ENCODE measurements at places on chromosomes 4 and X.

DNA sequence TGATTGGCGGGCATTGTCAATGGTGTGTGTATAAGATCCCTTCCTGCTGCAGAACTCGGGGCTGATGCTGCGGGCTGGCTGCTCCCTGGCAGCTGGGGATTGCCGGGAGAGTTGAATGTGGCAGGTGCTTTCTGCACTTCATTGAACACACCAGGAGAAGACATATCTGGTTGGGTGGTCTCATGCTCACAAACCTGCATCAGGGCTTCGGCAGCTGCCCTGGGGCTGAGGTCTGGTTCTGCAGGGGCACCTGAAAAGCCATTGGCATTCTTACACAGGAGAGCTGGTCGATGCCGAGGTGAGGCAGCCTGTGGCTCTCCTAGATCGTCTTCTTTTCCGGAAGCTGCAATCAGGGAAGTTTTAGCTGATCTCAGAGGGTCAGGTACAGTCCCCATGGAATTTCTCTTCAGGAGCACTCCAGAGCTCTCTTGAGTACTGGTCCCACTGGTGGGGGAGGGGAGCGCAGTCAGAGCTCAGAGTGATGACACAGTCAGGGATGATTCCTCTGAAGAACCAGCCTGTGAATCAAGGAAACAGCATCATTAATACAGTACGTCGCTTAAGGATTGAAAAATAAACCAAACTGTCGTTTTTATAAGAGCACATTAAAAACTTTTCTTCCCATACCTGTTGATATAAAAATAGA lies 57.8 kb downstream of the GPRIN3 start:
- DNase-seq = no peak

- no peak for DNase-seq
Measured at GRCh38 chrX:142637206-142637605, 388.5 kb upstream of the SPANXN4 start.

- DNase-seq = no peak
Measured at GRCh38 chr4:147940171-147940570, 208.3 kb downstream of the ARHGAP10 start.

DNA sequence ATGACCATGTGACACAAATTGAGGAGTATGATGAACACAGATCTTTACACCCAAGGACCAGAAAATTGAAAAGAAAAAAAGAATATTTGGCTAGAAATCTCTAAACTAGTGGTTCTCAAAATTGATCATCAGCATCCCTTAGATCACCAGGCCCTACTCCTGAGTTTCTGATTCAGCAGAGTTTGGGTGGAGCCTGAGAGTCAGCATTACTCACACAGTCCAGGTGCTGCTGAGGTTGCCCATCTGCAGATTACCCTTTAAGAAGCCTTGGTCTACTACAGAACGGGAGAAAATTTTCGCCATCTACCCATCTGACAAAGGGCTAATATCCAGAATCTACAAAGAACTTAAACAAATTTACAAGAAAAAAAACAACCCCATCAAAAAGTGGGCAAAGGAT lies 182.8 kb downstream of the MOSPD2 start:
- DNase-seq = no peak

- no peak for DNase-seq
Measured at GRCh38 chrX:105120463-105120862, 100.0 kb downstream of the TEX13A start.

DNA sequence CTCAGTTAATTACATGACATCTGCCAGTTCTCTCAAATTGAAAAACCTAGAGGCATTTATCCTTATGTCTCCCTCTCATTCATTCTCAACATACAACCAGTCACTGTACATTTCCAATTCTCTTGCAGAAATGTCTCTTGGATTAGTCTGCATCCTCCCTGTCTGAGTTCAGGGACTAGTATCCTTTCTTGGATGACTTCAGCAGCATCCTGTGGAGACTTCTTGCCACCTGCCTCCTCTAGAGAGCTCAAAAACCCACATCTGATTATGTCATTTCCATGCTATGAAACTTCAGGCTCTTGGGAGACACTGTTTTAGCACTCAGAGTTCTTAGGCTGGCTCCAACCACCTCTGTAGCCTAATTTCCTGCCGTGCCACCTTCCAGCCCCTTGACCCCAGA lies 515.1 kb upstream of the DIPK2B start:
- no peak for DNase-seq

- DNase-seq = peak; percentile 36
Measured at GRCh38 chr4:15778289-15779241, at the start of gene CD38. Gene CD38, plus strand, starts transcription at chr4:15778328. Its CDS starts 87 bp downstream, at chr4:15778415.

- DNase-seq = no peak
Measured at GRCh38 chr4:147820975-147821374, 89.1 kb downstream of the ARHGAP10 start.

GRCh38 chr4:94700298-94700697 lies 57.5 kb upstream of the BMPR1B start:
- no peak for DNase-seq

DNA sequence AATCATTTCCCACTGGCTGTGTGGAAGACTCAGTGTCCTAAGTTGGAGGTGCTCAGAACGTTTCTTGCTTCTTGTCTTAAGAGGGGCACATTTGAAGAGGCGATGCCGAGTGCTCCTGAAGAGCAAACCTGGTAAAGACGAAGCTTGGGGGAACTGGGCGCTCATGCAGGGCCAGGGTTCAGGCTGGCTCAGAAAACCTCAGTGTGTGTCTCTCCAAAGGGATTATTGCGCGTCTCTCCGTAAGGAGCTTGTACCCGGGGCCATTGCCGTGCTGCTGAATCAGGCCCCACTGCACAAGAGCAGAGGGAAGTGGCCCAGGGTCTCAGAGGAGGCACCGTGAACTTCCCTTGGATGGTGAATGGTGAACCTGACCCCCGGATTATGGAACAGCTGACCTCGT lies 44.4 kb downstream of the PSAPL1 start:
- DNase-seq = no peak

GRCh38 chr4:7872264-7872771 lies 67.3 kb downstream of the AFAP1 start:
- no peak for DNase-seq

- DNase-seq = no peak
Measured at GRCh38 chr4:1996866-1997611, 11.7 kb downstream of the NELFA start.

DNA sequence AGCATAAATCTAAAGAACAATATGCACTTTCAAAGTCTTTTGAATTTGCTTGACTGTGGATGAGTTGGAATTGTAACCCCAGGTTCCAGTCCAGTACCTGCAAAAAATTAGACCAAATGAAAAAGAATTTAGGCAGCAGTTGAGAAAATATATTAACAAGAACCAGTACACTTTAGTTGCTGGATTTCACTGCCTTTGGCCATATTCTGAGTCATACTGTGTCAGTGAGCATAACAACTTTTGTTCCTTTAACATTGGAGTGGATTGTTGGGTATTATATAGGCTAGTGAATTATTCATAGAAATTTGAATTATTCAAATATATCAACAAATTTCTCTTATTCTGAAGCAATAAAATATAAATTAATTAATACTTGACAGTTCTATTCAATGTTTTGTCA lies 101.5 kb upstream of the SMAD1 start:
- no peak for DNase-seq

DNA sequence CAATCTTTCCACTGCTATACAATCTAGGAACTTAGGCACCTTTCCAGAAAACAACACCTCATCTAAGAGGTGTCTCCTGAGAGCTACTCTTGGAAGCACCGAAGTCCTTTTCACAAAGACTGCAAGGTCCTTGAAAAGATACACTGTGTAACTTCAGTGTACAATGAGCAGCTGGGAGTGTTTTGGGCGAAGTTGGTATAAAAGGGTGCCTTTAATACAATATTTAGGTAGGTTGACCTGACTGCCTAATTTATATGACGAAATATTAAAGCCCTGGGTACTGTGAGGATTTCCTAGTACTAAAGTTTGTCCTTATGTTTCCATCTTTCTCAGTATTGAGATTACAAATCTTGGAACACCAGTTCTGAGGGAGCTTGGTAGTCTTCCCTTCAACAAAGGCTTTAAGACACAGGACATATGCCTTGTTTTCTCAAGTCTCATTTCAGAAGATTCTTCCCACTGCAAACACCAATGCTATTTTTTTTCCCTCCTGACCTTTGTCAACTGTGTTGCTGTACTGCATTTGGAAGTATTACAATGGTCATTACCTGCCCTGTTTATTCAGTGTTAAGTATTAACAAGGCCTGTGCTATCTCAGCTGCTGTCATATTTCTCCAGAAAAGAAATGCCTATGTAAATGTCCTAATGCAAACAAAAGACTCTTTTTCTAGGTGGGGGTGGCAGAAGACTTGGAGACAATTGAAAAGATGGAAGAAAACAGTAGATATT lies 134.2 kb downstream of the MAML3 start:
- DNase-seq = no peak

DNA sequence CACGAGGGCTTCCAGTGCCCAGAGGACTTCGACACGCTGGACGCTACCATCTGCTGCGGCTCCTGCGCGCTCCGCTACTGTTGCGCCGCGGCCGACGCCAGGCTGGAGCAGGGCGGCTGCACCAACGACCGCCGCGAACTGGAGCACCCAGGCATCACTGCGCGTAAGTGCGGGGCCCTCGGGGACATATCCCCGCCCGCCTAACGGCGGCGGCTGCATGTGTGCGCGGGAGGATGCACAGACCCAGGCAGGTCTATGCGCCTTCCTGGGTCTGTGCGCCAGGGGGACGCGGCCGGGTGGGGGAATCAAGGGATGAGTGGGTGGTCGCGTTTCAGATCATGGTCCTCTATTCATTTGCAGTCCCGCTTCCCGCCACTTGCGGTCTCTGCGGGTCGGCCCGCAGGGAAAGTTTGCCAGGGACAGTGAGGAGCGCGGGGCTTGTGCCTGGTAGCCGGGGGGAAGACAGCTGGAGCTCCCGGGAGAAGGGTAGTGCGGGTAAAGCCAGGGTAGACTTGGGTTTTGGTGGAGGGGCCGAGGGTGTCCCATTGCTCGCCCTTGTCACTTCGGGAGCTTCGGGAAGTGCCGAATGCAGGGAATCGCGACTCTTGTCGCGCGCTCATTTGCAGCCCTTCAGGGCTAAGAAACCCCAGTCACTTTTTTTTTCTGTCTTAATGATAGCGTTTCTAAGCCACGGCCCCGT lies 1.0 kb downstream of the SHISA3 start:
- no peak for DNase-seq

DNA sequence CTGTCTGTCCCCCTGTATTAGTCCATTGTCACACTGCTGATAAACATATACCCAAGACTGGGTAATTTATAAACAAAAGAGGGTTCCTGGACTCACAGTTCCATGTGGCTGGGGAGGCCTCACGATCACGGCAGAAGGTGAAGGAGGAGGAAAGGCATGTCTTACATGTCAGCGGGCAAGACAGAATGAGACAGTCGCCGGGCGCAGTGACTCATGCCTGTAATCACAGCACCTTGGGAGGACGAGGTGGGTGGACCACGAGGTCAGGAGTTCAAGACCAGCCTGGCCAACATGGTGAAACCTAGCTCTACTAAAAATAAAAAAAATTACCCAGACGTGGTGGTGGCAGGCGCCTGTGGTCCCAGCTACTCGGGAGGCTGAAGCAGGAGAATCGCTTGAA lies 24.7 kb downstream of the IL3RA start:
- DNase-seq = no peak

- DNase-seq = peak; percentile 55
Measured at GRCh38 chr4:1012034-1012739, 761 bp downstream of the FGFRL1 start.

- DNase-seq = no peak
Measured at GRCh38 chr4:14165222-14165920, 537.8 kb upstream of the BOD1L1 start.

GRCh38 chr4:99029018-99029735 lies 33.7 kb downstream of the METAP1 start:
- no peak for DNase-seq

DNA sequence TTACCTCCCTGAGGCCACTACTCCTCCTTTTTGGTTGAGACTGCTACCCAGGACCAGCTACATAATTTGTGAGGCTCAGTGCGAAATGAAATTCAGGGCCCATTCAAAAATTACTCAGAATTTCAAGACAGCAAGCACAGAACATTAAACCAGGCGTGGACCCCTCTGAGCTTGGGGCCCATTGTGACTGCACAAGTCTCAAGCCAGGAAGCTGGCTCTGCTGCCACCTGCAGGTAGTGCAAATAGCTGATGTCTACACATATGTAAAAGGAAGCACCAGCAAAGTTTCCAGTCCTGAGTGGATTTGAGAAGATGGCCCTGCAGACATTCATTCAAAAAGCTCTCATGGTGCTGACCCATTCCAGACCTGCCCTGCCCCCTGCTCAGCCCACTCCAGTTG lies 213.4 kb upstream of the LNX1 start:
- peak; percentile 9 for DNase-seq

- no peak for DNase-seq
Measured at GRCh38 chr4:99506781-99507180, 4.0 kb upstream of the C4orf17 start.

DNA sequence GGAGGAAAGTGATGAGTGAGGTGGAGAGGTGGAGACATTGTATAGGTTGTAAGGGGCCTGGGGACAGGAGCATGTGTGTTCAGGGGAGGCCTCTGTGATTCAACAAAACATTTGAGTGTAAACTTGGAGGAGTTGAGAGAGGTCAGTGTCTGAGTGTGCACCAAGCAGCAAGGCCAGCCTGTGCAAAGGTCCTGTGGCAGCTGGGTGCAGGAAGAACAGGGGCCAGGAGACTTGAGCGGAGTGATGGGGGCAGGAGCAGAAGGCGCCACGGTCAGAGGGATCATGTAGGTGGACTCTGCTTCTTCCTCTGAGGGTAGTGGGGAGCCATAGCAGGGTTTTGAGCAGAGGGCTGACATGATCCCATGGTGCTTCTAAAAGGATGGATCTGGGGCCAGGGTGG lies 9.6 kb upstream of the PSAPL1 start:
- DNase-seq = no peak

- no peak for DNase-seq
Measured at GRCh38 chr4:72846280-72847111, 223.0 kb downstream of the COX18 start.

GRCh38 chr4:75338352-75338880 lies 175.8 kb downstream of the RCHY1 start:
- no peak for DNase-seq

GRCh38 chr4:121185960-121186359 lies 21.8 kb upstream of the TNIP3 start:
- DNase-seq = no peak

DNA sequence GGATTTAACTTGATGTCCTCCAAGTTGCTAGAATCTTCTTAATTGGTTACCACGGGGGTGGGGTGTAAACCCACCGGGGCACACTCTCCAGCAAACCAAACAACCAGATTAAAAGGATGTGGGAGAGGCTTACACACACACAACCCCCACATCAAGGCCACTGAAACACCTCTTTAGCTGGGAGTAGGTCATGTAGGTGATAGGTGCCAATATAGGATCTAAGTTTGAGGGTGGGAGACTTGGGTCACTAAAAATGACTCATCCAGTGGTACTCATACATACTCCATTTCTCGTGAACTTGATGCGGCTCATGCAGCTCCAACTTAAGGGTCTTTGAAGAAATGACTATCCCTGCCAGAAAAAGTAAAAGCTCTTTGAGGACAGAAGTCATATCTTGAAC lies 20.5 kb upstream of the CD40LG start:
- DNase-seq = peak; percentile 50

GRCh38 chrX:134718966-134719317 lies 60.7 kb upstream of the PLAC1 start:
- DNase-seq = no peak

GRCh38 chr4:70895811-70896491 lies 6.2 kb upstream of the MOB1B start:
- DNase-seq = no peak

GRCh38 chr4:5774416-5775036 lies 63.5 kb downstream of the EVC start:
- DNase-seq = no peak

Measured in CD8-positive, alpha-beta T cell (primary cell).